Progenitor cell of endocrine pancreas (in vitro differentiated cells): ENCODE measurements at places on chromosomes 16 and 17. TPM values are rescaled to one million over a fixed set of nuclear protein-coding genes. Genes with fewer than 3 reads are reported as not detected.

GRCh38 chr17:82798752-82799151 is 41.1 kb downstream of the ZNF750 start:
- DNase-seq: no peak
- no peaks in the 10 kb centered on the region for H3K4me1 ChIP-seq
- H3K27ac ChIP-seq: peak overlapping the region; percentile 45

DNA sequence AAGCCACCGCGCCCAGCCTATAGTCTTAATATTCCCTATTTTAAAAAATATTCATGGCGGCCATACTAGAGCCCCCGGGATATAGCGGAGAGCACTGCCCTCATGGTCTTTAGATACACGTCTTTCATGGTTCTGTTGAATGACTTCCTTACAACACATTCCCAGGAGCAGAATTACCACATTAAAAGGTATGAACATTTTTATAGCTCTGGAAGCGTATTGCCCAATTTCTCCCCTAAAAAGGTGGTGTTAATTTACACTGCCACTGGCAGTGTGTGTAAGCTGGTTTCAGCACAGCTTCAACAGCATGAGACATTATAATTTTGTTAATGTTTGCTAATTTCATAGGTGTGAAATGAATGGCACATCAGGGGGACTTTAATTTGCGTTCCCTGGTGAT is 19.0 kb downstream of the C17orf100 start:
- peaks cover 3% of the 10 kb centered on the region for H3K36me3 ChIP-seq
- DNase-seq: no peak
- H3K27ac ChIP-seq: no peak overlapping the region
- no peak overlapping the region for H3K4me3 ChIP-seq
- H3K27me3 ChIP-seq: peaks cover 18% of the 10 kb centered on the region
- H3K4me1 ChIP-seq: no peaks in the 10 kb centered on the region

GRCh38 chr17:2797637-2798036 is 1.4 kb downstream of the RAP1GAP2 start:
- no peak overlapping the region for H3K27ac ChIP-seq
- H3K36me3 ChIP-seq: no peaks in the 10 kb centered on the region
- no peaks in the 10 kb centered on the region for H3K4me1 ChIP-seq
- H3K4me3 ChIP-seq: no peak overlapping the region
- no peak for DNase-seq

GRCh38 chr16:30731411-30731810 is 16.8 kb upstream of the PHKG2 start:
- H3K36me3 ChIP-seq: peaks cover 37% of the 10 kb centered on the region
- no peaks in the 10 kb centered on the region for H3K27me3 ChIP-seq
- H3K4me1 ChIP-seq: no peaks in the 10 kb centered on the region
- DNase-seq: no peak
- H3K27ac ChIP-seq: no peak overlapping the region
- H3K4me3 ChIP-seq: no peak overlapping the region

Gene TM4SF5
- total RNA-seq: 0.44 and 0.57 TPM in 2 replicates

Gene TNFRSF17
- not detected in 2 replicates for total RNA-seq

Gene MYCBPAP
- 1.7 and 3.5 TPM in 2 replicates for total RNA-seq
